Foreskin fibroblast (primary cell): ENCODE measurements at places on chromosomes 2 and 18.
A peak's percentile ranks its signal among the peaks of the same experiment; 100 is the strongest.

- peak; percentile 31 for DNase-seq
Observed at GRCh38 chr2:131413148-131413747, 49.3 kb upstream of the RAB6D start.

DNA sequence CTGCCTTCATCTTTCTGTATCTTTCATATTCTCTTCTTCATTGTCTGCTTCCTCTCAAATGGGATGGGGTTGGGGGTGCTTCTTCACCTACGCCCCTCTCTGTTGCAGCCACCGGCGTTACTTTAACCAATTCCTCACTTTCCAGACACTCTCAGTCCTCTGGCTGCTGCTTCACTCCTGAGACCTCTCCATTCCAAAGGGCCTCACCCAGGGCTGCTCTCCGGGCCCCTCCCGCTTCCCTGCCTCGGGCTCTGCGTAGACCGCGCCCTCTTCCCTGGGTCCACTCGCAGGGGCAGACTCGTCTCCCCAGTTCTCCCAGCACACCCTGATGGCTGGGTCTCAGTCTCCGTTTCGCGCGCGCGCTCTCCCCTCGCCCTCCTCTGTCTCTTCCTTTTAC, 926 bp downstream of the SERPINB8 start:
- DNase-seq = peak; percentile 32

DNA sequence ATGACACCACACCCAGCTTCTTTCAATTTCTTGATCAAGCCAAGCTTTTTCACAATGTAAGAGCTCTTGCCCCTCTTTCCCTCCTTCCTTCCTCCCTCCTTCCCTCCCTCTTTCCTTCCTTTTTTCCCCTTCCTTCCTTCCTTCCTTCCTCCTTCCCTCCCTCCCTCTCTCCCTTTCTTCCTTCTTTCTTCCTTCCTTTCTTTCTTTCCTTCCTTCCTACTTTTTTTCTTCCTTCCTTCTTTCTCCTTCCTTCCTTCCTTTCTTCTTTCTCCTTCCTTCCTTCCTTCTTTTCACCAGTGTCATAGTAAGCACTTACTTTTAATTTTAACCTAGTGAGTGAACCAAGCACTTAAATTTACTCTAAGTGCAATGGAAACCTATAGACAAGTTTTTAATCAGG, 21.2 kb upstream of the PSME4 start:
- no peak for DNase-seq

DNA sequence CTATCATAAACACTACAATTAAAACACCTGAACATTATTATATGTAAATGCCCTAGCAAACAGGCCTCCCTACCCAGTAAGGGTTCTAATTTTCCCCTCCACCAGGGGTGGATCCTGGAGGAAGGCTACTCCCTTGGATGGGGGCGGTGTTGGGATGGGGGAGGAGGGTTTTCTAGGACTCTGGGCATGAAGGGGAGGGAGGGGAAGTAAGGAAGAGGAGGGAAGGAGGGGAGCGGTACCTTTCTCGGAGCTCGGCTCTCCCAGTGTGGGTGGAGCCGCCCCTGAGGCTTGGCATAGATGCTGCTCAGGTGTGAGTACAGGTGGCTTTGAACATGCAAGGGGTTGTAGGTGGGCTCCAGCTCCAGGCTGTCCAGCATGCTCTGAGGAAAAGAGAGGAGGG, 5.4 kb downstream of the DOK1 start:
- DNase-seq = no peak

DNA sequence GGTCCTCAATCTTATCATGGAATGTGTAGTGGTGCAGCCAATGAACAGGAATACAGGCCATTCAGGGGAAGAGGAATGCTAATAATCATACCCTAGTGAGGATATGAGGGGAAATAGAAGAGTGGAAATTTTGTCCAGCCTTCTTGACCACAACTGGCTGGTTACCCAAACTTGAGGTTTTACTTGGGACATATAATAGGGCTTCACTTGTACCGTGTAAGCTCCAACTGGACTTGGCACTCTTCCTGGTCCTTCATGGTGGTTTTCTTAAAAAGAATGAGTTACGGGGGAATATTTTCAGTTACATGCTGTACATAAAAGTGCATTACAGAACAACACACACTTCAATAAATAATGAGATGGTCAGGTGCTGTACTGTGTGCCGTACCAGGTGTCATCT, 234.9 kb upstream of the RASGRP3 start:
- DNase-seq = no peak

GRCh38 chr18:55228191-55228590, 268.9 kb upstream of the CCDC68 start:
- peak; percentile 73 for DNase-seq

DNA sequence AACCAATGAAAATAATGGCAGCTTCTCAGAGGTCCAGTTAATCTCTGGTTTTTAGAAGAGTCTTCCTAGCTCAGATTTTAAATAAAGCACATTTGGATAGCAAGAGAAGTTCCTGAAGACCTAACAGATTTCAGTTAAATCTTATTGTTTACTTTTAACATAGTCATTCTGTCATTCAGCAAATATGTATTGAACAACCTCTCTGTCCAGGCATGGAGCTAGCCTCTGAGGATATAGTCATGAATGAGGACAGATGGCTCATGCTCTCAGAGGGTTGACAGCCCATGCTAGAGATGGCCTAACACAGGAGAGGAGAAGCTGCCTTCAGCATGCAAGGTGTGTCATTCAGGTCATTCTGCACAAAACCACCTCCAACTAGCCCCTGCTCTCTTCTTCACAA, 6.2 kb downstream of the CCBE1 start:
- no peak for DNase-seq

DNA sequence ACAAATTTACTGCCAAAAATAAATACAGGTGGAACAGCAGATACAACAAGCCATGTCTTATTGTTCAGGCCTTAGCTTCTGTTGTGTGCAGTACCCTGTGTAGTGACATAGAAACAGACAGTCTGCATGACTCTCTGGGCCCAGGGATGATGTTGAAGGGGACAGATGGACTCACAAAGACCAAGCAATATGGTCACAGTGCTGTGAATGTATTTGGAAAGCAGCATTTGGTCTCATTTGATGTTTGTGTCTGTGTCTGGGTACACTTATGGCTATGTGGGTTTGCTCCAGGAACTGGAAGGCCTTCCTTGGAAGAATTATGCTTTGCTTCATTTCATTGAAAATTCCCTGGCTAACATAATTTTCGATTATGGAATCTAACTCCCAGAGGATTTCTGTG, 158.5 kb downstream of the CDC42EP3 start:
- no peak for DNase-seq

DNA sequence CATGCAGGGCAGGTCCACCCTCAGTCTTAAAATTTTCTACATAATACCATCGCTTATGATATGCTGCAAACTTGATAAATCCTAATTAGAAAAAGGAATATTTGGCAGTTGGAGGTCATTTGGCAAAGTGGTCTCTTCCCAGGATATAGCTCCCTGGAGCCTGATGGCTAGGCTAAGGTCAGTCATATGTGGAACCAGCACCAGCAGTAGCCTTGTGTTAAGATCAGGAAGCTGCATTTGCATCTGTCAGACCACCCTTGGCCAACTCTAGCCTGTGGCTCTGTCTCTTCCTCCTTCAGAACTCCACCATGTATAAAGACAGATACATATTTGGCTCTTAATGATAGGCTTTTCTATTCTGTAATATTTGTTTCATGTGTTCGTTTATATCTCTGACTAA, 5.4 kb upstream of the HK2 start:
- DNase-seq = no peak

DNA sequence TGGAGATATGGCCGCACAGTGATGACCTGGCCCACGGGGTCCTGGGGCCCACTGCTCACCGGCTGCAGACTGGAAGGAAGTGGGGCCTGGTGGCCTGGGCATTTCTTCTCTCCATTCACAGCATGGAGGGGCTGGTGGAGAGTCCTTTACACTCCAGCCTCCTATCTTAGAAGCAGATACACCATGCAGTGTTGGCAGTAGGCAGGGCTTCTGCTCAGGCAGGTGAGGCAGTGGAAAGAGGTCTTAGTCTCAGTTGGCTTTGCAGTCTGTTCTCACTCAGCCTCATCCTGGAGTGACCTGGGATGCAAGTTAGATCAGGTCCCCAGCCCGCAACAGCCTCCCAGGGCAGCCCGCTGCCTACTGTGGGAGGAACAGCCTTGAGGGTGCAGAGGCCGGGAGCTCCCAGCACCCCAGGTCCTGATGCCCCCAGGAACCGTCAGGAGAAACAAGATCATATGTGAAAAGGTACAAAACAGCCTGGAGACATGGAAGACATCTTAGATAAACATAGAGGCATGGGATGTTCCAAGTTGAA, 45.8 kb upstream of the OTOS start:
- no peak for DNase-seq

DNA sequence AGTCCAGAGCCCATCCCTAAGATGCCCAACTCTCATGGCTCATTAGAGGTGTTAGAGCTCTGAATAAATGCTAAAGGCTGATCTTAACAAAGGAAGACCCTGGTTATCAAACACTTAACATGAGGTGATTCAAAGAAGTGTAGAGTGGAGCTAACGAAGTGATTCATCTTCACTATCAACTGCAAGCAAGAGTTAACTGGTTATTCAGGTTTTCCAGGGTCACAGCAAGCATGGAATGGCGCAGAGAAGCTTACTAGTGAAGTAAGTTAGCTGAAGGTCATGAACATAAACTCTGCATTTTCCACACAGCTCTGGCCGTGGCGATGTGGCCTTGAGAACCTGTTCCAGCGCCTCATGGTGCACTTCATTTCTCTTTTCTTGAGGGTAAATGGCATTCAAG, 17.0 kb downstream of the RND3 start:
- DNase-seq = no peak

DNA sequence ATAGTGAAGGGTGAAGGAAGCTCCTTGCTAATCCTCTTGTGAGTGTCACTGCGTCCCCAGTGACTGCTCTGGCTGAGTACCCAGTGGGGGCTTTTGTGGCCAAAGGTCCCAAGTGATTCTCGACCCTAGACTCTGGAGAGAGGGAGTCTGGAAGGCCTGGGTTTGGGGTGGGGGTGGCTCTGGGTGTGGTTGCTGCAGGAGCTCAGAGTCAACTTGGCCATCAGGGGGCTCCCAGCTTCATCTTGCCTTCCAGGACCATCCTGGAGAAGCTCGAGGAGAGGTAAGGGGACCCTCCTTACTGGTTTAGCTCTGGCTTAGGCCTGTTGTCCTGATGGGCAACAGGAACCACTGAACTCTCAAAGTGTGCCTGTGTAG, 592 bp downstream of the PSD4 start:
- DNase-seq = no peak

GRCh38 chr2:238166391-238167343, 7.9 kb downstream of the ERFE start:
- no peak for DNase-seq

DNA sequence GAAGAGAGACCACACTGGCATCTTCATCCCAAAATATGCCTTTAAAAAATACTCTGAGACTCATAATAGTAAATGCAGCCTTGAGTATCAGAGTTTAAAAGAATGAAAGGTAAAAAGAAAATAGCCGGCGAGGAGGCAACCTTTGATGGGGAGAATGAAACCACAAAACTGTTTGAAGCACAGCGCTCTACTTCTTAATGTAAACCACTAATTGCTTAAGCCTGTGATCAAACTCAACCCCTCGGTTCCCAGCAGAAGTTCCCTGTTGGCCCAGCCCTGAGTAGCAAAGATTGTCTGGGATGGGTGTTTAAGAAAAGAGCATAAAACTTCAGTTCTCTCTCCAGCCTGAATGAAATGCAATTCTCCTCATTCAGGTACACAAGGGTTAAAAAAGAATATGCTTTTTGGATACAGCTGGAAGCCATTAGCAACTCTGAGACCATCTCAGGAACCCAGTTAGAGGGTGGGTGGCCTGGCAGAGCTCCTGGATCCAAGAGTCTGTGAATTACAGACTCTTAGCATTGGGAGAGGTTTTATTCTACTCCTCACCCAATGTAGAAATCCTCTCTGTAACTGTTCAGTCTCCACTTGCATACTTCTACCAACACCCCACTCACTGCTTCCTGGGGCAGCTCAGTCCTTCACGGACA, 44.8 kb downstream of the VIT start:
- DNase-seq = no peak

DNA sequence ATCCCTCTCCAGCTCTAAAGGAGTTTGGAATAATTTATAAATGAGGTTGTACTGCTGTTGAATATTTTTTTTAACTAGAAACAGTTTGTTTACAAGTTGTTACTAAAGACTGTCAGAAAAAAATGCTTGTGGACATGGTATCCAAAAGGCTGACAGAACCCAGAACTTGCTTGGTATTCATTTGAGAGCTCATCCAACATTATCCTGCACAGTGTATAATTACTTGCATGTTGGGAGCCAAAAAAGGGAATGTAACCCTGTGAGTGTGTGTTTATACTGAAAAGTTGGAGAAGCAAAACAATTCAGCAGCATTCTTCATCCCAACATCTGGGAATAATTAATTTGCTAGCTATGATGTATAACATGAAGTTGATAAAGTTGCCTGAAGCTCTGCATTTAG, 42.1 kb upstream of the EHBP1 start:
- peak; percentile 91 for DNase-seq

GRCh38 chr2:148907085-148907785, 32.2 kb downstream of the KIF5C start:
- no peak for DNase-seq

GRCh38 chr2:37896319-37896718, 28.8 kb upstream of the RMDN2 start:
- no peak for DNase-seq

- DNase-seq = no peak
Observed at GRCh38 chr2:105255979-105256378, 14.4 kb downstream of the GPR45 start.

GRCh38 chr2:200286578-200286977, 19.9 kb upstream of the SPATS2L start:
- DNase-seq = no peak

GRCh38 chr2:168034616-168035015, 212.8 kb downstream of the STK39 start:
- no peak for DNase-seq
